ENCODE measurements at places on chromosomes 2 and 18. TPM values are rescaled to one million over a fixed set of nuclear protein-coding genes. Genes with fewer than 3 reads are reported as not detected.

DNA sequence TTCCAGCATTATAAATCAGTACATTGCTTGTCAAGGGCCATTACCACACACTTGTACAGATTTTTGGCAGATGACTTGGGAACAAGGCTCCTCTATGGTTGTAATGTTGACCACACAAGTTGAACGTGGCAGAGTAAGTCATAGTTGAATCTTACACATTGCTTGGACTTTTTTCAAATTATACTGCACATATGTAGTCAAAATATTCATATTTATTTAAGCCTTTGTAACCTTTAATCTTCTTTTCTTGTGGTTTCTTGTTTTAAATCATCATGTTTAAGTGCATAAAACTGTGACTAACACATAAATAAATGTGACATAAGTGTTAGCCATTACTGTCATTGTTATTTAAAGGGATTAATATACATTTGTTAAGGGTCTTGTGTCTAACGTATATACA is 52.1 kb upstream of the EPB41L5 start:
- no peak for DNase-seq

GRCh38 chr18:45806226-45806625 is 19.2 kb upstream of the SIGLEC15 start:
- no peak for DNase-seq

DNA sequence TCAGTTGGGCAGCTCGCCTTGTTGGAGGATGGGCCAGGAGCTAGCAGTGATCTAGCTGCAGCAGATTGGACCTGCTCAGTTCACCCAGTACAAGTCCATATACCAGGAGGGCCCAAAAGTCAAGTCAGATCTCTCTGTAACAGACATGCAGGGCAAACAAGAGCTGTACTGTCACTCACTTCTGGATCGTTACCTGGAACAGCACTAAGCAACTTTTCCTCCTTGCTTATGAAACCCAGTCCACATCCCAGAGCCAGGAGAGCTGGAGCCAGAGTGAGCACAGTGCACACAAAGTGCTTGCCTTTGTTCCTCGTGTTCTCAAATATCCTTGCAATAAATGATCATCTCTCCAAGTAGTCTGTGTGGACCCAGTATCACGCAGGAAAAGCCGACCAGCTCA is 244.1 kb upstream of the FOSL2 start:
- no peak for DNase-seq

DNA sequence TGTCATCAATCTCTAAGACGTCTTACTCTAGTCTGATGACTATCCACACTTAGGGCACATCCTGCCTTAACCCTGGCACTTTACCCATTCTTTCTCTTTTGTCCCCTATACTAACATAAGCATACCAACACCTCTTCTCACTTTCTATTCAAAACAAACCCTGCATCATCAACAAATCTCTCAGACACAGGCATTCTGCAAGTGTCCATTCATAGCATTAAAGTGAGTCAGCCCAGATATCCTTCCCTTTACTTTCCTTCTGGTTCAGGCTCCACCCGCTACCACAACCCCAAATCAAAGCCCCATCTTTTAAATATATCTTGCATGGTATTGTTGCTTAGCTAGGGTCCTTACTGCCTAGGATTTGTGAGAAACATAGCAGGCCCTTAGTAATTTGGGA is 3.8 kb downstream of the GRB14 start:
- no peak for DNase-seq

DNA sequence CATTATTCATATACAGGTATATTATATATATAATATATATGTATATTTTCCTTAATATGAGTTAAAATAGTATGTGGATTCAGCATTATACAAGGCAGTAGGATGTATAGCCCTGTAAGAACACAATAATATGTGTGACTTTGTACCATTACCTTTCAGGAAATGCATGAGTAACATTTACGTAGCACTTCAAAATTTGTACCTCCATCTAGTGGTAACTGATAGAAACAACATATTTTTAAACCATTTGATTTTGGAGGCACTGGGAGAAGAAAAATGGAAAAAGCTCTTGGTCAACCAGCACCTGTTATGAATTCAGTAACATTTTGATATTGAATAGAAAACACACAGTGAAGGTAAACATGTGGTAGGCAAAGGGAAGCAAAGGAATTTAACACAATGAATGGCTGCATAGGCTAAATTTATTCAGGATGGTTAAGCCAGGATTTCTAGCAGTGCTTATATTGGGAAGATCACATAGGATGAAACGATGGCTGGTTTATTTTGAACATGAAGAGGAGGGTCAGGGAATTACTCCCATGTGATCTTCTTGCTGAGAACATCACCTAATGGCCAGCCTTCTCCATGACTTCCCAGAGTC is 565.5 kb downstream of the CCDC85A start:
- no peak for DNase-seq

DNA sequence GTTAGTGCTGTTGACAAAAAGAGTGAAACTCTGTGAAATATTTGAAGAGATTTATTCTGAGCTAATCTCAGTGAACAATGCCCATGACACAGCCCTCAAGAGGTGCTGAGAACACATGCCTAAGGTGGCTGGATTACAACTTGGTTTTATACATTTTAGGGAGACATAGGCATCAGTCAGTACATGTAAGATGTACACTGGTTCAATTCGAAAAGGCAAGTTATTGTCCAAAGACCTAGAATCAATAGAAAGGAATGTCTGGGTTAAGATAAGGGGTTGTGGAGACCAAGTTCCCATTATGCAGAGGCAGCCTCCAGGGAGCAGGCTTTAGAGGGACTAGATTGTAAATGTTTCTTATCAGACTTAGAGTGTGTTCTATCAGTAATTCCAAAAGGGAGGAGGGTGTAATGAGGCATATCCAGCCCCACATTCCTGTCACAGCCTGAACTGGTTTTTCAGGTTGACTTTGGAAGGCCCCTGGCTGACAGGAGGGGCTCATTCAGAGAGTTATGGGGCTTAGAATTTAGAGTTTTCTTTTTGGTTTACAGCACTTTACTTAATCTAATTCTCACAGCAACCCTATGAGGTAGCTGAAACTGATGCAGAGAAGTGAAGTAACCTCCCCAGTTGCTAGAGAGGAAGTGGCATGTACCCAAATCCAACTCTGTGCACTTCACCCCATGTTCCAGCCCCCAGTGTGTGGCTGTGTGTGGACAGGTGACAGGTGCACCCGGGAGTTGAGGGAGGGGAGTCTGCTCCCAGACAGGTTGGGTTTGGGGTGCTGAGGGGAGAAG is 28.3 kb upstream of the ASAP2 start:
- peak; percentile 2 for DNase-seq

GRCh38 chr2:36889795-36890194 is 76.5 kb downstream of the STRN start:
- no peak for DNase-seq

DNA sequence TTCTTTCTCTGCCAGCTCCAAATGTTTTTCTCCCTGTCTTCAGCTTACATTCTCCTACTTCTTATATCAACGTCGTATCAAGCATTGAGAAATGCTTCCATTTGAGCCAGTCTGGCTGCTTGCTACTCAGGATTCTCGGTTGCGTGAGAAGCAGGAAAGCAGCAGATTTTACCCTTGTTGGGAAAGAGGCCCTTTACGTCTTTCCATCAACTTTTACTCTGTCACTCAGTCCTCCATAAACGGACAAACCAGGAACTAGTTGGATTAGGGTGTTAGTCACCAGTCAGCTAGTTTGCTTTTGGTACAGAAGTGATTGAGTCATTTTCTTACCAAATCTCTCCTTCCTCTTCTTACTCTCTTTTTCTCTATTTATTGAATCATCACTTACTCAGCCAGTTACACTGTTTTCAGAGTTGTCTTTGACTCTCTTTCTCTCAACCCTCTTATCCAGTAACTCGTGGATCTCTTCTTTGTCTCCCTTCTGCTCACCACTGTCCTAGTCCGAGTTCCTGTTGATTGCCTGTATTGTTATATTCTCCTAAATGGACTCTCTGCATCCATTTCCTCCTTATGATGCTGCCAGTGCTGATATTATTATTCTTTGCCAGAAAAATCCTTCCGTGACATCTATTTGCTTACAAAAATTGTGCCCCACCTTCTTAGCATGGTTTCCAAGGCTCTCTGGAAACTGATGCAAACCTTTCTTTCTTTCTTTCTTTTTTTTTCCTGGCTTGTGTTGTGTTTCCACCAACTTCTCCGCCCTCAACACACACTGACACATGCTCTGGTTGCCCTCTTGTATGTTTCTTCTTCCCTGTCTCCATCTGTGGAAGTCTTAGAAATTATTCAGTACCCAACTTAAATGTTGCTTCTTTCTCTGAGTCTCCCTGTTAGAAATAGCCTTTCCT is 61.5 kb downstream of the VRK2 start:
- DNase-seq = no peak

GRCh38 chr2:217638031-217638430 is 364.8 kb downstream of the TNS1 start:
- DNase-seq = no peak

DNA sequence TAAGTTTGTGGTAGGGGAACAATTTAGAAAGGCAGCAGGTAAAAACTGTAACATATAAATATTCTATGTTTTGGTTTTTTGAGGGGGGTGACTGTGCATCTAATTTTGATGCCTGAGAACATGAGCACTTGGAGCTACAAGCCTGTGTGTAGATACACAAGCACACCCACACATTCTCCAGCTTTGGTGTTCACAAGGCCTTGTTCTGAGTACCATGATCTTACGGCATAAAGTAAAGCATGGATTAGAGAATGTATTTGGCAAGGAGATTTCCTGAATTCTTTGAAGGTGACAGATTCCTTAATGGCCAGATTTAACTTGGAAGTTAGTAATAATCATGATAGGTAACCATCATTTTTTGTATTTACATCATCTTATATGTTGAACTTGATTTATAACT is 42.7 kb downstream of the MAP3K20 start:
- DNase-seq = no peak

DNA sequence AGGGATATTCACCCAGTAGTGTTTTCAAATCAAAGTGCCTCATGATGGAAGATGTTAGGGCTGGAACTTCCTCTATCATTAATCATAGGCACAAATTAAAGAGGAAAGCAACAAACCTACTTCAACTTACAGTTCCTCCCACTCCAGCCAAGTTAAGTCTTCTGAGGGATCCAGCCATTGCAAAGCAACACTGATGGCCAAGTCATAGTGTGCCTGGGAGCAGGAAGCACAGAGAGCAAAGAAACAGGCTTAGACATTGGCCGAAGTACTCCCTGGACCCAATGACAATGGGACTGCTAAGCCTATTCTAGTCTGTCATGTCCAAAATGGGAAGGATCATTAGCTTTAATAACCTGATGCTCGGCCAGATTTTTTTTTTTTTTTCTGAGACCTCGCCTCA is 7.0 kb downstream of the C2orf80 start:
- no peak for DNase-seq

DNA sequence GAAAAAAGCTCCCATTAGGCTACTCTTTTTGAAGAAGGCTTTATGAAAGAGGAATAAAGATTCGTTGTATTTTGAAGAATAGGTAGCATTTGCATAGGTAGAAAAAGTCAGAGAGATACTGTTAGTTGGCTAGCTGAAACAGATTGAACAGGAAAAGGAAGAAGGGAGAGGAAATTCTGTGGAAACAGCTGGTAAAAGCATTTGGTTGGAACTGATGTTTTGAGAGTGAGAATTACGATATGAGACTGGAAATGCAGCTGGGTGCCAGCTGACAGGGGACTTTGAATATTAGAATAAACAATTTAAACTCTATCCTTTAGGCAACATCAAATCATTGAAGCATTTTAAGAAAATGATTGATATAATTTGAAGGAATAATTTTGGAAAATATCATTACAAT is 96.7 kb upstream of the CNTNAP5 start:
- no peak for DNase-seq

Gene ST6GAL2
- not detected for polyA plus RNA-seq

Gene GCKR
- polyA plus RNA-seq = not detected

Gene NABP1
- polyA plus RNA-seq = 59.4 TPM

Gene C2orf15
- 2.3 TPM for polyA plus RNA-seq

Gene ASAP2
- polyA plus RNA-seq = not detected

Gene ABCB11
- polyA plus RNA-seq = not detected

Gene KCNG2
- not detected for polyA plus RNA-seq

Gene DNAJC5G
- not detected for polyA plus RNA-seq

Gene COL5A2
- polyA plus RNA-seq = 0.39 TPM

Gene CCDC74B
- polyA plus RNA-seq = 10.3 TPM

Gene TLX2
- polyA plus RNA-seq = 3.6 TPM

Gene TEX44
- polyA plus RNA-seq = not detected
